ENCODE measurements at places on chromosomes 7 and 10.

- DNase-seq, result no peak
Measured at GRCh38 chr10:12958546-12959110, 42.9 kb downstream of the CCDC3 start.

GRCh38 chr7:104230606-104231005, 22.8 kb upstream of the ORC5 start:
- no peak for DNase-seq

DNA sequence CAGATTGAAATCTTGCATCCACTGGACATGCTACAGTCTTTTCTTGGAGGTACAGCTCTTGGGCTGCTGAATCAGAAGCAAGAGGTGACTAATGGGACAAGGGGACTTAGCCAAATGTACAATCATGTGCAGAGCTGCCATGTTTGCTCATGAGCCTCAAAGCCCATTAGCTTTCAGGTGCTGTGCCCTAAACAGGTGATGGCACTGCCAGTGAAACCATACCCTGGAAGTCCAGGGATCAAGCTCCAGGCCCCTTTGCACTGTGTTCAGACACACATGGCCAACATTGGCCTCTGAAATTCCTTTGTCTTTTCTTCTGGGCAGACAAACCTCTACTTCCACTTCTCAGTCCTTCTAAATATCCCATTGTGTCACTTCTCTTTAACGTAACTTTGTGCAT, 328.2 kb downstream of the GRID1 start:
- DNase-seq, result no peak

- DNase-seq, result no peak
Measured at GRCh38 chr7:103690242-103690974, 244.4 kb upstream of the SLC26A5 start.

GRCh38 chr7:70040970-70041766, 442.9 kb downstream of the AUTS2 start:
- no peak for DNase-seq

GRCh38 chr10:95646160-95646559, 10.4 kb downstream of the ALDH18A1 start:
- DNase-seq, result no peak

GRCh38 chr7:127959770-127960169, 71.5 kb downstream of the LRRC4 start:
- DNase-seq, result no peak

- no peak for DNase-seq
Measured at GRCh38 chr10:71974489-71975021, 10.4 kb downstream of the CHST3 start.

DNA sequence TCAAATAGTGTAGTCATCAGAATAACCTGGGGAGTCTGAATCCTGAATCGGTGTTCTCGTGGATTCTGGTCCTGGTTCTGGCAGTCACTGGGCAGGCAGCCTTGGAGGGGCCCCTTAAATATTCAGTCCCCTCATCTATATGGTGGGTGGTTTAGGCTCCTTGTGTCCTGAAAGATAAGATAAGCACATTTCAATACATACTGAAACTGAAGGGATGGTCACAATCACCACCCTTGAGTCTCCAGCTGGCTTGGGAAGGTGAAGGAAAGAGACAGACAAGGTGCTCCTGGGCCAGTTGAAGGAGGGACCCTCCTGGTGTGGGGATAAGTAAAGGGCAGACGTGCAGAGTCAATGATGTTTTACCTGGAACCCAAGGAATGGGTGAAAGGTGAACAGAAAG, 146.7 kb downstream of the CXCL12 start:
- DNase-seq, result no peak

DNA sequence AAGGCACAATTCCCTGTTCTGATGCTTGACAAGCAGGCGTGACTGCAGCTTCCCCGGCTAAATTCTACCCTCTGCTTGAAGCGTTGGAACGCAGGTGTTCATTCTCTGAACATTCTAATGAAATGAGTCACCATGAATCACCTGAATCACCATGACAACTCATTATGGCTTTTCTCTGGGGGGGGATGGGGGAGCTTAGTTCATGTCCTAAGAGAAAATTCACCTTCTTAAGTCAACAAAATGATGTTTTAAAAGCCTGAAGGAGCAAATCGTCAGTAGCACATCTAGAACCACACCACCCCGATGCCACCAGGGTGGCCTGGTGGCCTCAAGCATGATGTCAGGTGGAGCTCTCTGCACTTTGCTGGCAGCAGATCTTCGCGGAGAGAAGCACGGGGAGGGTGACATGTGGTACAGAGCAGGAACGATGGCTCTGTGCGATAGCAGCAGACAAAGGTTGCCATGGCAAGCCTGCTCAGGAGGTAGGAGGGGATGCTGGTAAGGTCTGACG, 33.7 kb downstream of the DDC start:
- DNase-seq, result no peak

DNA sequence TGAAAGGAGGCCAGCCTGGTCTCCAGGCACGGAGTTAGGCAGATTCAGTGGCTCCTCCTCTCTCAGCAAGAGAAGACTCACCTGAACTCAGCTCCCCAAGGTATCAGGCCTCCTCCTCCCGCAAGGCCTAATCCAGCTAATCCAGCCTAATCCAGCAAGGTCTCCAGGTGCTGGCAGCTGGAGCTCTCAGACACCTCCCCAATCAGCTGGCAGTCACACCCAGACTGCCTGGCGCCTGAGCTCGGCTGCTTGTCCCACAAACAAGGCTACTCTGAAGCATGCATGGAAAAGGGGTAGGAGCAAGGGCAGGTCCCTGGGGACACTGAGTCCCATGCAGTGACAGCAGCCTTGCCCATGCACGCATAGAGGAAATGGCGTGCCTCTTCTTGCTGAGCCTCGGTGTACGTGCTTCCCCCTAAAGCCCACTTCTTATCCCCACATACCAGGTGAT, 3.3 kb upstream of the OPN4 start:
- no peak for DNase-seq

GRCh38 chr7:131222171-131222570, 105.5 kb upstream of the MKLN1 start:
- DNase-seq, result no peak

DNA sequence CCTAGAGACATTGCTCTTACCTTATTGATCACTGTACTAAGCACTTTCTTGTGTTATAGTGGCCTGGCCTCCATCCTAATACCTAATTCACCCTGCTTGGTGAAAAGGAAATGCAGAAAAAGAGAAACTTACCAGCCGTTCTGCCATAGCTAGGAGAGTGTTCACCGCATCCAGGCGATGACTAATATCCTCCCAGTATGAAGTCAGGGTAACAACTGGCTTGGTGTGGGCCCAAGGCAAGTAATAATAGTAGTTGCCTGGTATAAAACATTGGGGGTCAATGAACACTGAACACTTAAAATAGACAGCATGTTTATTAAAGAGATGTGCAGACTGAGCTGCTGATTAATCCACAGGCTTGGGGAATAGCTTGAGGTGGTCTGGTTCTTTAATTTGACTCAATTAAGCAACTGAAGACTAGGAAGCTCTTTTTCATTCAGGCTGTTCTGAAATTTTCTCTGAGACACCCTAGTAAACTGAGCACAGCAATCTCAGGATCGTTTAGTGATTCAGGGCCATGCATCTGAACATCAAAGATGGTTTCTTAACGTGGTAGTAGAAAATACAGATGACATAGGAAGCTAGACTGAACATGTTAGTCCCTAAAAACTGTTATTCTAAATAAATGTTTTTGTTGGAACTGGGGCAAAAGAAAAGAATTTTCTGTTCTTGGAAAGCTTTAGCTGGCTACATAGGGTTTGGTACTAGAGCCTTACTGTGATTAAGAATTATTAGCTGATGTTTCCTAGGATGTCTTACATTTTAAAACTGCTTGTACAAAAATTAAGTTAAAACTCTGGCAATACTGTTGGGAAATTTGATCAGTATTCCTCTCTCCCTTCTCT, 102.2 kb downstream of the MYOF start:
- no peak for DNase-seq

DNA sequence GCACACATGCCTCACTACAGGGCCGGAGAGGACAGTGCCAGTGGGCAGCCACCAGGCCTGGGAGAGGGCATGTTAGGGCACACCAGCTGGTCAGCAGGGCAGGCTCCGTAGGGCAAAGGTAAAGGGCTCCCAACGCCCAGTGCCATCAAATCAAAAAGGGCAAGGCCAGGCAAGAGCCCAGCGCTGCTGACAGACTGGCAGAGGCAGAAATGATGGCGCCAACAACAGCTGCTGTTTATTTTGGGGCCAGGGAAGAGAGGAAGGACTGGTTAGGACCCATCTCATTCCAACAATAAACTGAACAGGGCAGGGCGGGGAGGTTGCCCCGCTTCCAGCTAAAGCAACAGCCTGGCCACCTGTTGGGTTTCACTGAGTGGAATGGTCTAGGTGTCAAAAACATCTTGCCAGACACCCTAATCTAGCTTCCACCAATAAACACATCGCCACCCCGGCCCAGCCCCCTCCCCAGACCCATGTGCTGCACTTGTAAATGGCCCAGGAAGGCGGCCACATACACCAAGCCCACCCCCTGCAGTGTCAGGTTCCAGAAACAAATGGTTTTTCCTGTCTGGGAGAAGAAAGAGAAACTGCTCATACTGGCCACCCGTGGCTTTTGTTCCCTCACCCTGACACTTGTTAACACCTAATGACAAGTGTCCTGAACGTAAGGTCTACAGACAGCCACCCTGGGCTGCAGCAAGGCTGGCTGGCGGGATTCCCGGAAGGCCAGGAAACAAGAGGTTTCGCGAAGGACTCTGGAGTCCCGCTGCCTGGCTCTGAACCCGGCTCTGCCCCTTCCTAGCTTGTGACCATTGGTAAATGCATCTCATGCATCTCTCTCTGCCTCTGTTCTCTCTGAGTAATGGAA, 15.3 kb downstream of the SH3PXD2A start:
- no peak for DNase-seq

DNA sequence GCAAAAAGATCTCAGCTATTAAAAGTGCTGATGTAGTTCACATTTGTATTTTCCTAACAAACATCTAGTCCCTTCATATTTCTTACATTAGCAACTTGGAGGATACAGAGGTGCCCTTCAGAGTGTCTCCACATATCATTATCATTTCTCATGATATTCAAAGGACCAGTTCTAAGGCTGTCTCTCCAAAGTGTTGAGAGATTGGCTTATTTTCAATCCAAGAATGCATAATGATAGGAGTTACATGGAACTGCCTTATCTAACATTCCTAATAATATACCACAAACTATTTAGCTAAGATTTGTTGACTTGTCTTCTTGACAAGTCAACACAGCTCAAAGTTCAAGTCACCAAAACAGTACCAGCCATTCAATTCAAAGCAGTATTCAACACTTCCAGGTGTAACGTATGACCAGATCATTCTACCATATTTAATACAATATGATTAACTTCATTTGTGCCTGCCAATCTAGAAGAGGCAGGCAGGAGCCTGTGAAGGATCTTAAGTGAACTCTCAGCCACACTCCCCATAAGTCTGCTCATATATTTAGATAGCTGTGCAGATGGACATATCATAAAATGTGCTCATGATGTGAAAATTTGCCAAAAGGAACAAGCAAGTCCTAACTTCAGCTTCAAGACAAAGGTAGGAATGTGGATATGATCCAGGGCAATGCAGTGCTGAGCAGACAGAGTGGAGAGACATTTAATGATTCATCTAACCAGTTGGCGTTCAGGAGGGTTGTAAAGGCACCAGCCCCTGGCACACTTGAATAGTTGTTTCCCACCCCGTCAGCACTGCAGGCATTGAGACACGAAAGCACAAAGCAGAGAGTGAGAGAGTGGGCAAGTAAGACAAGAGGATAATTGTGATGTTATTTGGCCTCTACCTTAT, 108.3 kb downstream of the MTERF1 start:
- no peak for DNase-seq

DNA sequence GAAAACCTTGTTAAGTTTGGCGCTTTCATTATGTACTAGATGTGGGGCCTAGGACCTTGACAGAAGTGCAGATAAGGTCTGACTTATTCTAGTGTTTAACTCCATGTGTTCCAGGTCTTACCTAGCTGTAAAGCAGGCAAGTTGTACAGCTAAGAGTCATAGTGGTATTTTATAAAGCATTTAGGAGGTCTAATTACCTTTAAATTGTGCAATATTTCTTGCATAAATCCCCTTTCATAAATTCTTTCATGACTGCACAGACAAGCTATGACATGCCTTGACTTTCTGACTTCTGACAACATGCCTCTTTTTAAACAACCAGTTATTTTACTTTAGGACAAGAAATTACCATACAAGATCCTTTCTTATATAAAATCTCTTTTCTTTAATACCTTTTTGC, 151.6 kb upstream of the VSTM2A start:
- DNase-seq, result no peak

GRCh38 chr7:7959979-7960670, 8.5 kb upstream of the GLCCI1 start:
- no peak for DNase-seq

DNA sequence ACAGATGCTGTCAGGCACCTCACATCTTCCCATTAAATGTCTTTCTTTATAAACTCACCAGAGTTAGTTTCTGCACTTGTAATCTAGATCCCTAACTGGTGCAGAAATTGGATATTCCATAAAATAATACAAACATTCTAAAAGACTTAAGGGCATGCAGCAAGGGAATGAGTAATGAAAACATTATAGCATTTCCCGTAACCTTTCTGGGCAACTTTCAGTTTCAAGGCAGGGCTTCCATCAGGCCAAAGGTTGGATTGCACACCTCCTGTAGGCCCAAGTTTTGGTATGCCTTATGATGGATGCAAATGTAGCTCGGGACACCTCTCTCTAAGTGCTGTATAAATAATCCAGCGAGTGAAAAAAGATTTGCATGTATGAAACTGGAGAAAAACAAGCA, 129.9 kb upstream of the LYZL2 start:
- DNase-seq, result no peak

DNA sequence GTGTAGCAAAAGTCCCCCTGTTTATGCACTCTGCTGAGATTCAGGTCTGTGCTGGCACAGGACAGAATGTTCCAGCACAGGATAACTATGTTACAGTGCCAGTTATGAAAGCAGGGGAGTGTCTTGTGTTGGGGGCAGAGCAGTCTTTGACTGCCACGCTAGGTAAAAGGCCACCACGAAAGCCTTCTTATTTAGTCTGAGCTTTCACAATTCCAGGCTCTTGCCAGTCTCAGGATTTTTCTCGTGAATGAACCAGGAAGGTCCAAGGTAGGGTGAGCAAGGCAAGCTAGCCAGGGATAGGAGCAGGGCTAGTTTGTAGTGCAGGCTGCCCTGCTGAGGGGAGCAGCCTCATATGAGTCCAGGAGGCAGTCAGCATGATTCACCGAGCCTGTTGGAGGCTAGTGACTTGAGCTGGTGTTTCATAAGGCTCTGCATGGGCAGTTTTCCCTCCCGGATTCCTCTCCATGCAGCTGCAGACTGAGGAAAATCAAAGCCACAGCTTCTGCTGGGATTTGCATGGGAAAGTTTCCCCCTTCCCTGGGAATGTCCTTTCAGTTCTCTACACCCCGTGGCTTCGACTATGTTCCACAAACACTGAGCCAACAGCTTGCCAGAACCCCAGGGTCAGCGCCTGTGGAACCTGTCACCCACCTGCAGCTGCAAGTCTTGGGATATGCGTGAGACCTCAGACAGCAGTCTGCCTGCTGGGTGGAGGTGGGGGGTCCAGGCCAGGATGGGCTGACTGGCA, 112.3 kb downstream of the JCAD start:
- no peak for DNase-seq

DNA sequence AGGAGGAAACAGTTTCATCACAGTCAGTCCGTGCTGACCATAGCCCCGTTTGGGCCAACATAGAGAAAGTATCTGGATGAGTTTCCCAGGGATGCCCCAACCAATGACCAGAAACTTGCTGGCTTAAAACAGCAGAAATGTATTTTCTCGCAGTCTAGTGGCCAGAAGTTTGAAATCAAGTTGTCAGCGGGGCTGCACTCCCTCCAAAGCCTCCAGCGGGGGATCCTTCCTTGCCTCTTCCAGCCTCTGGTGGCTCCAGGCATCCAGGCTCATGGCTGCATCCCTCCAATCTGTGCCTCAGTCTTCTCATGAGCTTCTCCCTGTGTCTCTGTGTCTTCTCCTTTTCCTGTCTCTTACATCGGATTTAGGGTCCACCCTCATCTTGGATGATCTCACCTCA, 89.6 kb upstream of the CTBP2 start:
- no peak for DNase-seq
